K562 (cell line): ENCODE measurements at places on chromosomes 16 and 17. TPM values are rescaled to one million over a fixed set of nuclear protein-coding genes. Genes with fewer than 3 reads are reported as not detected.

DNA sequence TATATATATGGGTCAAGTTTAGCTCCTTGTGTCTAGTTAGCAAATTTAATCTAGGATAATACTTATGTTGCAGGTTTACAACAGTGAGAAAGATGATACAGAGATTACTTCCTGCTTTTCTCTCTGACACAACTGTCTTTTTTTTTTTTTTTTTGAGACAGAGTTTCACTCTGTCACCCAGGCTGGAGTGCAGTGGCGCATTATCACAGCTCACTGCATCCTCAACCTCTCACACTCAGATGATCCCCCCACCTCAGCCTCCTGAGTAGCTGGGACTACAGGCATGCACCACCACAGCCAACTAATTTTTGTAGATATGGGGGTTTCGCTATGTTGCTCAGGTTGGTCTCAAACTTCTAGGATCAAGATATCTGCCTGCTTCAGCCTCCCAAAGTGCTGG, 706.9 kb upstream of the SOX9 start:
- no peak for DNase-seq

- DNase-seq = no peak
These were observed 4.5 kb downstream of the MFSD6L start for GRCh38 chr17:8794636-8795035.

- DNase-seq = no peak
These were observed 11.8 kb downstream of the DNAJA2 start for GRCh38 chr16:46961373-46962353.

DNA sequence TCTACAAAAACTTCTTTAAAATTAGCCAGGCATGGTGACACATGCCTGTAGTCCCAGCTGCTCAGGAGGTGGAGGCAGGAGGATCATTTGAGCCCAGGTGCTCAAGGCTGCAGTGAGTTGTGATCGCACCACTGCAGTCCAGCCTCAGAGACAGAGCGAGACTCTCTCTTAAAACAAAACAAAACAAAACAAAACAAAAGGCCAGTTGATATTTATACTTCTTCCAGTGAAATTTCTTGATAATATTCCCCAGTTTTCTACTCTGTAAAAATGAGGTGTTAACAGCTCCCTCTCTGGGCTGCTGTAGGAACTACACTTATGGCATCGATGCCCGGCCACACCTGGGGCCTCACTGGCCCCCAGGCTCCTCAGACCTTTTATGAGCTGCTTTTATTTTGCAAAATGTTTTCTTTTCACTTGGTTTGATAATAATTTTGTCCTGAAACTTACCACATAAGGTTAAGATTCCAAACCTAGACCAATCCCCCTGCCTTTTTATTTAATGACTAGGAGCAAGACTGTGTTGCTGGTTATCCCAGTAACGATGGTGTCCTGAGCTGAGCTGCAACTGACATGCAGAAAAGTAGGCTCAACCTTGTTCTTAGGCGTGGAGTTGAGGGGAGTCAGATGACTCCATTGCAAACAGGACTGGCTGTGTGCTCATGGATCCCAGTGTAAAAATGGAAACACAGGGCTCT, 17.6 kb downstream of the MAPK8IP3 start:
- DNase-seq = peak; percentile 64

- no peak for DNase-seq
These were observed 197.2 kb downstream of the RBFOX3 start for GRCh38 chr17:79413611-79414010.

GRCh38 chr17:49725452-49726130, 17.8 kb upstream of the SLC35B1 start:
- no peak for DNase-seq

GRCh38 chr17:27520491-27521185, 64.4 kb downstream of the KSR1 start:
- no peak for DNase-seq

DNA sequence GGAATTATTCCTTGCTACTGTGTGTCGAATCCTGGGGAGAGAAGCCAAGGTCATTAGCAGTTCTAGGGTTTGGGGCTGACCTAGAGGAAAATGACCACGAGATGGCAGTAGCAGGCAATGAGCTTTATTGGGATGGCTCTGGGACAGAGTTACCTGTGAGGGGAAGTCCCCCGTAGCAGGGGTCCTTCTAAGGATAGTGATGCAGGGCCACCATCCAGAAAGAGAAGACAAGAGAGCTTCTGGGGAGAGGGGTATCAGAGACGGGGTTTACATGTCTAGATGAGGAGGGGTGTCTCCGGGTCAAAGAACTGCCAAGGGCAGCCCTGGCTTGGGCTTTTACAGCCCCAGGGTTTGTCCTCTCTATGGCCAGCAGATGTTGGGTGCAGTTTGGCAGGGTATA, 6.4 kb upstream of the GGT6 start:
- peak; percentile 59 for DNase-seq

- no peak for DNase-seq
These were observed 52.8 kb downstream of the SOX9 start for GRCh38 chr17:72173499-72174116.

The FTSJ3 gene
- 46.1 and 51.8 TPM in 2 replicates for total RNA-seq

The MYH1 gene
- not detected in 2 replicates for total RNA-seq

The KRT17 gene
- not detected in 2 replicates for total RNA-seq
